ENCODE measurements at places on chromosomes 13 and 19.

DNA sequence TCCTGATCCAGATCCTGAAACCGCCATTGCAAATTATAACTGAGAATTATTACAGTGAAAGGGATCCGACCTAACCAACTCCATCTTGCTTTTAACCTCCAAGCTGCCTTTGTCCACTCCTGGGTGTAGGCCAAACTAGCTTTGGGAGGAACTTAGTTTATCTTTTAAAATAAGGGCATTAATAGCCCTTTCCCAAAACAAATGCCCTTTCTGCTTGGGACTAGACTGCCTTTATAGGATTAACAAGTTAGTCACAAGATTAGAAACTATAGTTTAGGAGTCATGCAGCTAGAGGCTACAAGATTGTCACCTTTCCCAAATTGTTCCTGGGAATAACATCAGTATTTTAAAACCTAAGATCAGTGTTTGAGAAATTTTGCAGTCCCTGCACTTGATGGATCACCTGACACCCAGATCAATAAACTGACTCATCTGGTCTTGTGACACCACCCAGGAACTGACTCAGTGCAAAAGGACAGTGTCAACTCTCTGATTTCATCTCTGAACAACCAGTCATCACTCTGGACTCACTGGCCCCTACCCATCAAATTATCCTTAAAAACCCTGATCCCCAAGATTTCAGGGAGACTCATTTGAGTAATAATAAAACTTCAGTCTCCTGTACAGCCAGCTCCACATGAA lies 4.1 kb upstream of the ZNF841 start:
- no peak for DNase-seq

DNA sequence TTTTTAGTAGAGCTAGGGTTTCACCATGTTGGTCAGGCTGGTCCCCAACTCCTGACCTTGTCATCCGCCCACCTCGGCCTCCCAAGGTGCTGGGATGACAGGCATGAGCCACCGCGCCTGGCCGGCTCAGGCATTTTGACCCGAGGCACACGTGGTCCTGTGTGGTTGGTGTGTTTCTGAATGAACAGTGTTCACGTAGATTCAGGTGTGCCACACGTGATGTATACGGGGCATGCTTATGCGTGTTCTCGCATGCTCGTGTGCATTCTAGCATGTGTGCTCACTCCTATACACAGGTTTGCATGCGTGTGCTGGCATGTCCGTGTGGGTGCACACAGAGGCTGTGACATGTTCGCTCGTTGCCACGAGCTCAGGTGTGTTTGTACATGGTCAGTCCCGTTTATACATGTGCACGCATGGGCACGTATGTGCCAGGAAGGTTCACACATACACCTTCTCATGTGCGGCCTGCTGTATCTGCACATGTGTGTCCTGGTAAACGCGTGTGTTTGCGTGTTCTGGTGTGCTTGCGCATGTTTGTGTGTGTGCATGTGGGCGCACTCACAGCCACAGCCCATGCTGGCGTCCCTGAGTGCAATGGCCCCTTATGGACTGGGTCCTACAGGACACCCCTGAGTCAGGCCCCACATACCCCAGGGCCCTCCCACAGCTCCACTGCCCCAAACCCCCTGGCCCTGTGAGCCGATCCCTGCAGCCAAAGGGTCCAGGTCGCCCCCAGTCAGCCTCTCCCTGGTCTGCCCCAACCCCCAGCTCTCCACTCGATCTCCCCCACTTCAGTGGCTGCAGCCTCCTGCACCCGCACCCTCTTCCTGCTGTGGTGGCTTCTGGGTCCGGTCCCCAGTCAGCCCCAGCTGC lies 20.6 kb upstream of the TCF3 start:
- DNase-seq: no peak

GRCh38 chr13:33100886-33101285 lies 84.7 kb downstream of the KL start:
- DNase-seq: no peak

DNA sequence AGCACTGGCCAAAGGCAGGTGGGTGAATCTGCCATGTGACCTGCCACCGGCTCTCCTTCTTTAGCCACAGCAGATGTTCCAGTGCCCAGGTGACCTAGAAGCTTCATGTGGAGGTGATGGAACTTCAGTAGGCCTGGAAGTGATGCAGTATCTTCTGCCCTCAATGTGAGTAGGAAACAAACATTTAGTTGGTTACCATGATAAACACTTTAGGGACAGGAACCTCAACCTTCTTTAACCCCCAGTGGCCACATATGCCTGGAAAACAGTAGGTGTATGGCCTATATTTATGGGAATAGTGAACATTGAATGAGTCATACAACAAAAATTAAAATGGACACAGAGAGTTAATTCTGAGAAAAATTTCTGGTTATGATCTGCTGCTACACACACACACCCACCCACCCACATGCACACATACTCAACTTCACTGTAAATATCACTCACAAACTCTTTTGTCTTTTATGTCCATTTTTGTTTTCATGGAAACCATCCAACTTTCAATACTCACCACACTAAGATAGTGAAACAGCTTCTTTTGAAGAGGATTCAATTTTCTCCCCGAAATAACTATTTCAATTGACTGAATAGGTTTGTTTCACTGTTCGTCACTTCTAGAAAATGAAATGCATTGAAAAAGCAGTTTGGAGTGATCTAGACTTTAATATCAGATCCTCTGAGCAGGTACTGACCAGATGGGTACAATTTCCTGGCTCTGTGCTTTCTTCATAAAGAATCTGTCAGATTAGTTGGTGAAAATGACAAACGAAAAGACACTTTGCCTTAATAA lies 97.3 kb downstream of the STARD13 start:
- no peak for DNase-seq

- DNase-seq: no peak
Measured at GRCh38 chr13:20501120-20501519, 24.5 kb downstream of the CRYL1 start.

DNA sequence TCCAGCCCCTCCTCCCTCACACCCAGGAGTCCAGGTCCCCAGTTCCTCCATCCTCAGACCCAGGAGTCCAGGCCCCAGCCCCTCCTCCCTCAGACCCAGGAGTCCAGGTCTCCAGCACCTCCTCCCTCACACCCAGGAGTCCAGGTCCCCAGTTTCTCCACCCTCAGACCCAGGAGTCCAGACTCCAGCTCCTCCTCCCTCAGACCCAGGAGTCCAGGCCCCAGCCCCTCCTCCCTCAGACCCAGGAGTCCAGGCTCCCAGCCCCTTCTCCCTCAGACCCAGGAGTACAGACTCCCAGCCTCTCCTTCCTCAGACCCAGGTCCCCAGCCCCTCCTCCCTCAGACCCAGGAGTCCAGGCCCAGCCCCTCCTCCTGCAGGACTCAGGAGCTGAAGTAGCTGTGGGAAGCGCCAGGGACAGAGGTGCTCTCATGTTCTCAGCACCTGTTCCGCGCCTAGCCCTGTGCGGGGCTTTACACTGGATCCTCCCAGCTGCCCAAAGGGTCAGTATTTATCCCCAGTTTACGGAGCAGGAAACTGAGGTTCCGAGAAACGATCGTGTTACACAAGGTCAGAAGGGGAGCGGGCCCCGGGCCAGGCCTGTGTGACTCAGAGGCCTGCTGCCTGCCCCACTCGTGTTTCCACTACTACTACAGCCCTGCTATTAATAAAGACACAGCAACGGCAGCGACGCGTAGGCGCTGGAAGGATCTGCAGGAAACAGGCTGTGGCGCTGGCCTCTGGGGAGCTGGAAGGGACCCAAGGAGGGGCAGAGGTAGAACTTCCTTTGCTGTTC lies 1.7 kb upstream of the SBK3 start:
- no peak for DNase-seq

DNA sequence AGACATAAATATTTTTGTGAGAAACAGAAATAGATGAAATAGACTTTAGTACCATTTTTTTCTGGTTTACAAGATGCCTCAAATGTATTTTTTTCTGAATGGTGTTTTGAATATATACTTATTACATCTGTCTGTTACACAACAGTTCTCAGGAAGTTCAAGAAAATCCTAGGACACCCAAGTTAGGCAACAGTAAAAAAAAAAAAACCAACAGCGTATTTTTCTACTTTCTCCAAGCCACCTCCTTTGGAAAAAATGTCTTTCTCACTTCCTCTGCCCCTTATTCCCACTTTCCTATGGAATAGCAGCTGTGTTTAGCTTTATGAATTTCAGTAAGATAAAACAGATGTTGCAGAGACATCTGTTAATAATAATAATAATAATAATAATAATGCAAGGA lies 489.6 kb upstream of the KLF12 start:
- DNase-seq: no peak

DNA sequence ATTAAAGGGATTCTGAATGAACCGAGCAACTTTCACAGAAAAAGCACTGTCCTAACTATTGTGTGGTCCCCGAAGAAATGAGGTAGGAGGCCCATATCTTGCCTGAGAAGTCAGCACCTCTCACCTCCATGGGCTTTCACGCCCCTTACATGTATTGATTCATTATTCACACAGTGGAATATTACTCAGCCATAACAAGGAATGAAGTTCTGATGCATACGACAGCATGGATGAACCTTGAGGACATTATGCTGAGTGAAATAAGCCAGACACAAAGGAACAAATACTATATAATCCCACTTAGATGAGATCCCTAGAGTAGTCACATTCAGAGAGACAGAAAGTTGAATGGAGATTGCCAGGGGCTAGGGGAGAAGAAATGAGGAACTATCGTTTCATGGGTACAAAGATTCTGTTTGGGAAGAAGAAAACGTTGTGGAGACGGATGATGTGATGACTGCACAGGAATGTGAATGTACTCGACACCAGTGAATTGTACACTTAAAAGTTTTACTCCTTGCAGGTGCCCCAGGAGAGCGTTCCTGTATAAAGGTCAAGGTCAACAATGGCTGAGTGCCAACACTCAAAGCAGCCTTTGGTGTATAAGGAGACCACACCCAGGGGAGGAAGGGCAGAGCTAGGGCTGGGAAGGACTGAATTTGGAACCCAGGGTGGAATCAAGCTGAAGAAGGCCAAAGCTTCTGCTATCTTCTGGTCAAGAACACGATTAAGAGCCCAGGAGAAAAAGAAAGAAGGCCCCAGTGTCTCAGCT lies 22.5 kb downstream of the ZIC5 start:
- no peak for DNase-seq

DNA sequence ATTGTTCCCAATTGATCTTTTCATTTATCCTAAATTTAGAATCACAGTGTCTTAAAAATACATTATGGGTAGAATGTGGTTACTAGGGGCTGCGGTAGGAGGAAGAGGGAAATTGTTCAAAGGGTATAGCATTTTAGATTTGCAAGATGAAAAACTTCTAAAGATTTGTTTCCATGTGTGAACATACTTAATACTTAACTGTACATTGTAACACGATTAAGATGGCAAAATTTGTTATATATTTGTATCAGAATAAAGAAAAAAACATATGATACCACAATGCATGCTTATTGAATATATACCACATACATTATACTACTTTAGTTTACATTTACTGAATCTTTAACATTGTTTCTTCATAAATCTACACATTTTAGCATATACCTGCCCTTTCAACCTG lies 677.3 kb upstream of the PCDH20 start:
- DNase-seq: no peak

- DNase-seq: no peak
Measured at GRCh38 chr19:18605196-18605545, 1.4 kb downstream of the CRLF1 start.

GRCh38 chr19:16886305-16886880 lies 2.4 kb upstream of the F2RL3 start:
- DNase-seq: no peak

DNA sequence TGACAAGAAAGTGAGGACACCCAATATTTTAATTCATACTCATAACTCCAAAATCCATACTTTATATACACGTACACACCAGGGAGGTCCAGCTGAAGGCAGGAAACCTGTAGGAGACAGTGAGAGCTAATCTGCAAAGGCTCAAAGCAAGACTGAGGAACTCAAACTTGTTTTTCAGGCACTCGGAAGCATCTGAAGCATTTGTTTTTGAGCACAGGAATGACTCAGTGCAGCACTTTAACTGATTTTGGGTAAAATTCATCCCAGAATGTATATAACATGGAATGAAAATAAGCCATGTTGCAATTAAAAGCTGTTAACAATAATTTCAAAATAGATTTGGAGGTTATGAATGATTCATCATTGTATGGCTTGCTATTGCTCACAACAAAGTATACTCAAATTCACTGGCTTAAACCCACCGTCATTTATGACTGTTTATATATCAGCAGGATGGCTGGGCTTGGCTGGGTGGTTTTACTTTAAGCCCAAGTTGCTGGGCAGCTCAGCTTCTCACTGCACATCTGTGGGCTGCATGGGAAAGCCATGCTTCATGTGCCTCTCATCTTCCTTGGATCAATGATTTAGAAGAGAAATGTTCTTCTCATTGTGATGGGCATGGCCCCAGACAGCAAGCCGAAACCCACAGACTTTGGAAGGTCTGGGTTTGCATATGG lies 177.0 kb downstream of the RFC3 start:
- DNase-seq: no peak

- no peak for DNase-seq
Measured at GRCh38 chr19:1624458-1624857, 19.2 kb upstream of the UQCR11 start.

DNA sequence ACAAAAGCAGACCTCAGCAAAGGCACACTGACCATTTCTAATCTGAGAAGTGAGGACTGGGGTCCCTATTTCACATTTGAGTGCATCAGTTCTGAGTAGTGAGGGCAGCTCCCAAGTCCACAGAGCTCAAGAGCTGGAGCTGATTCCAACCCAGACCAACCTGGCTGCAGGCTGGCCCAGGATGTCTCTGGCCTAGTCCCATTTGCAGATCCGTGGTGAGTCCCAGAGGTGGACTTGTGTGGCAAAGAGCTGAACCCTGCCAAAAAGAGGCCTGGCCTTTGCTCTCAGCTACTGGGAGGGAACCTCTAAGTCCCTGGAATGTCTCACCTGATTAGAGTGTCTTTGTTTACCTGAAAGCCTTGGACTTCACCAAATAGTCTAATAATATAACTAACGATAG lies 14.6 kb downstream of the SIGLEC7 start:
- DNase-seq: no peak

GRCh38 chr13:107612376-107612775 lies 603.0 kb downstream of the LIG4 start:
- DNase-seq: no peak

GRCh38 chr13:24717217-24717616 lies 37.0 kb downstream of the ATP12A start:
- DNase-seq: no peak

- DNase-seq: no peak
Measured at GRCh38 chr13:27264648-27265047, 6.0 kb upstream of the RASL11A start.

- no peak for DNase-seq
Measured at GRCh38 chr13:38415233-38415632, 65.6 kb downstream of the UFM1 start.

Data from NCI-H1105 (cell line).